8988T (cell line): ENCODE measurements at places on chromosomes 6 and 20.

DNA sequence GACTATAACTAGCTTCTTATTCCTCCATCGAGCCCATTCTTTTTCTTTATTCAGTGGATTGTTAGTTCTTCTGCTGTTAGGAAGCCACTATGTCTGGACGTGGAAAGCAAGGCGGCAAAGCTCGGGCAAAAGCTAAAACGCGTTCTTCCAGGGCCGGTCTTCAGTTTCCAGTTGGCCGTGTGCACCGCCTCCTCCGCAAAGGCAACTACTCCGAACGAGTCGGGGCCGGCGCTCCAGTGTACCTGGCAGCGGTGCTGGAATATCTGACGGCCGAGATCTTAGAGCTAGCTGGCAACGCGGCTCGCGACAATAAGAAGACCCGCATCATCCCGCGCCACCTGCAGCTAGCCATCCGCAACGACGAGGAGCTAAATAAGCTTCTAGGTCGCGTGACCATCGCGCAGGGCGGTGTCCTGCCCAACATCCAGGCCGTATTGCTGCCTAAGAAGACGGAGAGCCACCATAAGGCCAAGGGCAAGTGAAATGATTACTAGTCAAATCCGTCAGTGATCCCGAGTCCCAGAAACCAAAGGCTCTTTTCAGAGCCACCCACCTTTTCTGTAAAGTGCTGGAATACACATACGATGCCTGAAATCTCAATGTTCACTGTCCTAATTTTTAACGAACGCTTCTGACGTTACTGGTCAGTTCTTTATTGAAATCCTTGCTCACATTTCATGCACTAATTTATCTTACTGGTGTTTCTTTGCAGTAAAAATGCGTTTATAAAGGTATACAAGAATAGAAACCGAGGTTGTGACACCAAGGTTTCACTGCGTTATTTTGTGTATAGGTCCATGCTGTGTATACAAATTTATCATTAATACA is 129.9 kb downstream of the HFE start:
- DNase-seq = no peak

- DNase-seq = no peak
Observed at GRCh38 chr6:157272372-157272771, 50.9 kb downstream of the TMEM242 start.

DNA sequence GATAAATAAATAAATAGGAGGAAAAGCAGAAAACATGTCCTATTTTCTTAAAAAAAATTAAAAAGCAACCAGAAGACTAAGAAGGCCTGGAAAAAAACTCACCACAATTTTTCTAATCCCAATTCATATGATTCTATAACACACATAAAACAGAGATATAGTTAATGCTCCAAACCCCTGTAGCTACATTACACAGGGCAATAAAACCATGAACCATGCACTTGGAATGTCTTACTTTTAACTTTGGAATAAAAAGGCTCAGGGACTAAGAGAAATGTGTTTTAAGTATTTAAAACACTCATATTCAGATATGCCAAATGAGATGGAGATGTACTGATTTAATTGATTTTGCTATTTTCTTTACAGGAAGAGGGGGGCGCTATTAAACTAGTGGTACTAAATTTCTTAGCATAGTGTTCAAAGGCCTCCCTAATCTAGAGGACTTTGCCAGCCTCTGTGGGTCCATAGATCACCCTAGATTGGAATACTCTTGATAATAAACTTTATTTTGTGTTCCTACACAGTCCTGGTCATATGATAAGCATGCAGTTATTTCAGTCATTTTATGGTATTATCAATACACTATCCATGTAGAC is 30.3 kb upstream of the GCM1 start:
- no peak for DNase-seq

- no peak for DNase-seq
Observed at GRCh38 chr6:100212131-100212530, 218.1 kb upstream of the MCHR2 start.

- no peak for DNase-seq
Observed at GRCh38 chr6:17472653-17473183, 79.3 kb downstream of the CAP2 start.

- no peak for DNase-seq
Observed at GRCh38 chr6:119324718-119325117, 24.8 kb downstream of the MAN1A1 start.

GRCh38 chr20:47659904-47660601 is 125.2 kb downstream of the SULF2 start:
- DNase-seq = no peak

- DNase-seq = no peak
Observed at GRCh38 chr6:35765739-35766138, 10.7 kb upstream of the CLPSL2 start.

DNA sequence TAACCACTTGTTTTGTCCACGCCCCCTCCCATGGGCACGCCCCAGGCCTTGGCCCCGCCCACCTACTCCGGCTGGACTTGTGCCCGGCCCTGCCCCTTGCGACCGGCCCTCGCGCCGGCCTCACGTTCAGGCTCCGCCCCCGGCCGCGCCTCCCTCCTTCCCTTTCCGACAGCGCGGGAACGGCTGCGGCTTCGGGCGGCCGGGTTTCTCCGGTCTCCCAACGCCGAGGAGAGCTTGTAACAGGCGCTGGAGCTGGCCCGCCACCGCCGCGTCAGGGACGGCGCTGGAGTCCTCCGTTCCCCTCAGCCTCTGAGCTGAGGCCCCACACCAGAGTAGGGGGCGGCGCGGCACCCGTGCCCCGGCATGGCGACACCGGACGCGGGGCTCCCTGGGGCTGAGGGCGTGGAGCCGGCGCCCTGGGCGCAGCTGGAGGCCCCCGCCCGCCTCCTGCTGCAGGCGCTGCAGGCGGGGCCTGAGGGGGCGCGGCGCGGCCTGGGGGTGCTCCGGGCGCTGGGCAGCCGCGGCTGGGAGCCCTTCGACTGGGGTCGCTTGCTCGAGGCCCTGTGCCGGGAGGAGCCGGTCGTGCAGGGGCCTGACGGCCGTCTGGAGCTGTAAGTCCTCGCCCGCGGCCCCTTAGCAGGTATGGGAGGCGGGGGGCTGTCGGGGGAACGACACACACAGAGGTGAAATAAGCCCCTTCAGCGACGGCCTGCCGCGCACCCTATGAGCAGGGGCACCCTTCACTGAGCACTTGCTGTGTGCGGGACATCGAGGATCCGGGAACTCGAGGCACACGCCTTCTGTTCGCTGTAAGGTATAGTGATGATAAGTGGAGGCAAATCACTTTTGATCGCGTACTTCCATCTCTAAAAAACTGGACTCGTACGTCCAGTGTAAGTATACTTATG is at the start of gene FANCE:
TSS of gene FANCE (plus strand) at position 156 of the 908 bp plus-strand sequence. CDS start at position 364, 208 bp downstream.
- DNase-seq = peak; percentile 83

GRCh38 chr6:40907198-40907701 is 131.8 kb downstream of the UNC5CL start:
- no peak for DNase-seq

DNA sequence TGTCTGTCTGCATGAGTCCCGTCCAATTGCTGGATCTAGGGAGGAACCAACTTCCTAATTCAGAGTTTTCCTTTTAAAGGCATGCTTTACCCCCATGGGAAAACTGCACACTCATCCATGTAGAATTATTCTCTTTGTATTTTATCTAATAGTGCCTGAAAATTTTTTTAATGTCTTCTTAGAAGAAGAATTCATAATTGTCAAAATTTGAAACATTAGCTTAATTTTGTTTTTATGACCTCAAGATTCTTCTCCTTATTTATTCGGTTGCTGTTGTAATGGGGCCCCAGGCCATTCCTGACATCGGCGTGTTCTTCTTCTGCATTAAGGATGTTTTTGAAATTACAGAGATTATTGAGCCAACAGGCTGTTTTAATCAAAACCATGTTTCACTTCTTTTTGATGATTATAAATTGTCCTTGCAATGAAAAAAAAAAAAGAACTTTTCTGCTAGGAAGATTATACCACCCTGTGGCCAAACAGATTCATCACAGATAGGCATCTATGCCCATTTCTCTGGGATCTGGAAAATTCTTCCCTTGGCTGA is 100.3 kb downstream of the ZNF217 start:
- no peak for DNase-seq

DNA sequence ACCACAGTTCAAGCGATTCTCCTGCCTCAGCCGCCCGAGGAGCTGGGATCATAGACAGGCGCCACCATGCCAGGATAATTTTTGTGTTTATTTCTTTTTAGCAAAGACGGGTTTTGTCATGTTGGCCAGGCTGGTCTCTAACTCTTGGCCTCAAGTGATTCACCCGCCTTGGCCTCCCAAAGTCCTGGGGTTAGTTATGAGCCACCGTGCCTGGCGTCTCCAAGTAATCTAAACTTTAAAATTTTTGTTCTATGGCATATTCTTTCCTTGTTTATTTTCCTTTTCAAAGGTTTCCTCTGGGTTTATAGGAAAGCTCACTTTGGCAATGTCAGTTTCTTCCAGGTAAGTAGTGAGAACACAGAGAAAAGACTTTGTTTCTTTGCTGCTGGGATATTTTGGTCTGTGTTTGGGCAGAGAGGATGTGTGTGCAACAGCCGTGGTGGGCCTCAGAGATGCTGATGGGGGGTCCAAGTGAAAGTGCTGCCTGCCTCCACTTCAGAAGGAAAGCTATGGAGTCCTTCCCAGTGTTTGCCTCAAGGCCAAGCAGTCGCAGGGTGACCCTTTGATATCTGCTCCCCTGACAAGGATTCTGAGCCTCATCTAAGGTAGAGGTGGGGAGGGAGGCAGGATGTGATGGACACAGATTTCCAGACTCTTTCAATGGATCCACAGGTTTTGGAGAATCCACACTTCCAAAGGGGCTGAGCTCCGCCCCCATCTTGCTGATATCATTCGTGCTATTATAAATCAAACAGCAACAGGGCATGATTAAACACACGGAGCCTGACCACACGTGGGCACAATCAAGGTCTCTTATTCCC is 2.3 kb downstream of the LRP11 start:
- DNase-seq = no peak

DNA sequence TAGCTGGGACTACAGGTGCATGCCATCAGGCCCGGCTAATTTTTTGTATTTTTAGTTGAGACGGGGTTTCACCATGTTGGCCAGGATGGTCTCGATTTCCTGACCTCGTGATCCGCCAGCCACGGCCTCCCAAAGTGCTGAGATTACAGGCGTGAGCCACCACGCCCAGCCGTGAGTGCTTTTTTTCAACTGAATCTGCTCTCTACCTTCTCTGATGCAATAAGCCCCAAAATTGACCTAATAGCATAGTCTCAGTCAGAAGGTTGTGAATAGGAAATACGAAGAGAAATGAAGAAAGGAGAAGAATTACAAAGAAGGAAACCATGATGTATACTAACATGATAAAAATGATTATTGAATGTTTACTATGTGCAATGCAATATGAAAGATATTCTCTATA is 33.2 kb downstream of the BEND6 start:
- DNase-seq = no peak

DNA sequence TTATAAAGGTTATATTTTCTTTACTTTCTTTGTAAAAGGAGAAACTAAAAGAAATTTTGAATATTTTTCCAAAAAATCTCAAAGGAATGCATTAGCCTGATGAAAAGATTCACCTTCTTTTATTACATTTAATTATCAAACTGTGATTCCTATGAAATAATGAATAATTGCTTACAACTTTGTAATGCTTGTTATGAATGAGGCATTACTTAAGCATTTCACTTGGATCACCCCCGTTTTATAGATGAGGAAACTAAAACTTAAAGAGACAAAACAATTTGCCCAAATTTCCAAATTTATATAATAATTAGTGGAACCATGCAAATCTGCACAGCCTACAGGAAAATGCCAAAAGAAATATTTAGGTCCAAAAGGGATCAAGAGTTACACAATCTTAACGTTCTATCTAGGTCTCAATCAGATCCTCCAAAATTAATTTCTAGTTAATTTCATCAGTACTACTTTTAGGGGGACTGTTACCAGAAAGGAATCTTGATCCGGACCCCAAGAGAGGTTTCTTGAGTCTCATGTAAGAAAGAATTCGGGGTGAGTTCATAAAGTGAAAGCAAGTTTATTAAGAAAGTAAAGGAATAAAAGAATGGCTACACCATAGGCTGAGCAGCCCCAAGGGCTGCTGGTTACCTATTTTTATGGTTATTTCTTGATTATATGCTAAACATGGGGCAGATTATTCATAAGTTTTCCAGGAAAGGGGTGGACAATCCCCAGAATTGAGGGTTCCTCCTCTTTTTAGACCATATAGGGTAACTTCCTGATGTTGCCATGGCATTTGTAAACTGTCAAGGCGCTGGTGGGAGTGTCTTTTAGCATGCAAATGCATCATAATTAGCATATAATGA is 288.0 kb downstream of the ADGB start:
- DNase-seq = no peak

GRCh38 chr6:130928158-130928912 is 101.1 kb downstream of the SMLR1 start:
- no peak for DNase-seq

DNA sequence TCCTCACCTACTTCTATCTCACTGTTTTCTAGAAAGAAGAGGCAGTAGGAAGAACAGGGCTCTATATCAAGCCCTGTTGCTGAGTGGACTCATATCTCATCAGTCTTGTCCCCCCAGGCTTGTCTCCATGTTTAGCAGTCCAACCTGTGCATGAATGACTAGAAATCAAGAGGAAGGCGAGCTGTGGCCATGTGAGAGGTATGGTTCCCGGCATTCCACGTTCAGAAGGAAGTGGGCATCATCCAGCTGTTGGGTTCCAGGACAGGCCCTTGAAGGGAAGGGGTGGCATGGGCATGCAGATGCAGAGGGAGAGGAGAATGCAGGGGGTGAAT is 176.6 kb downstream of the MRPL14 start:
- no peak for DNase-seq

DNA sequence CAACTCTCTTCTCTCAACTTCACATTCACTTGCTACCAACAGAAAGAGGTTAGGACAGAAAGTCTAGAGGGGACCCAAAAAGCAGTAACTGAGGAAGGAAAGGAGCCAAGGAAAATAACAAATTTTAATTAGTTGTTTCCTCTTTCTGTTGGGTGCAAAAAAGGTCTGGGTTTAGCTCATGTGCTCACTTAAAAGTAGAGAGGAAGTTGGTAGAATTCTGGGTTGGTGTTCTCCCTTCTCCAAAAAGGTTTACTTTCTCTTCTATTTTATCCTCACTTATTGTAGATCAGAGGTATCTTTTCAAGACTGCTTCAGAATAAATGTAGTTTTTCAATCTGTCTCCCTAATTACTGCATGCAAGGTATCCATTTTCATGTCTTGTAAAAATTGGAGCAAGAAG is 42.8 kb downstream of the MAP3K7 start:
- DNase-seq = no peak

- DNase-seq = no peak
Observed at GRCh38 chr6:124420116-124420840, 542.0 kb upstream of the RNF217 start.
